Activated naive CD8-positive, alpha-beta T cell treated with anti-CD3 and anti-CD28 coated beads, Interleukin-2, amount 50 U/mL, for 24 hours (primary cell): ENCODE measurements at places on chromosomes 3 and 15.

DNA sequence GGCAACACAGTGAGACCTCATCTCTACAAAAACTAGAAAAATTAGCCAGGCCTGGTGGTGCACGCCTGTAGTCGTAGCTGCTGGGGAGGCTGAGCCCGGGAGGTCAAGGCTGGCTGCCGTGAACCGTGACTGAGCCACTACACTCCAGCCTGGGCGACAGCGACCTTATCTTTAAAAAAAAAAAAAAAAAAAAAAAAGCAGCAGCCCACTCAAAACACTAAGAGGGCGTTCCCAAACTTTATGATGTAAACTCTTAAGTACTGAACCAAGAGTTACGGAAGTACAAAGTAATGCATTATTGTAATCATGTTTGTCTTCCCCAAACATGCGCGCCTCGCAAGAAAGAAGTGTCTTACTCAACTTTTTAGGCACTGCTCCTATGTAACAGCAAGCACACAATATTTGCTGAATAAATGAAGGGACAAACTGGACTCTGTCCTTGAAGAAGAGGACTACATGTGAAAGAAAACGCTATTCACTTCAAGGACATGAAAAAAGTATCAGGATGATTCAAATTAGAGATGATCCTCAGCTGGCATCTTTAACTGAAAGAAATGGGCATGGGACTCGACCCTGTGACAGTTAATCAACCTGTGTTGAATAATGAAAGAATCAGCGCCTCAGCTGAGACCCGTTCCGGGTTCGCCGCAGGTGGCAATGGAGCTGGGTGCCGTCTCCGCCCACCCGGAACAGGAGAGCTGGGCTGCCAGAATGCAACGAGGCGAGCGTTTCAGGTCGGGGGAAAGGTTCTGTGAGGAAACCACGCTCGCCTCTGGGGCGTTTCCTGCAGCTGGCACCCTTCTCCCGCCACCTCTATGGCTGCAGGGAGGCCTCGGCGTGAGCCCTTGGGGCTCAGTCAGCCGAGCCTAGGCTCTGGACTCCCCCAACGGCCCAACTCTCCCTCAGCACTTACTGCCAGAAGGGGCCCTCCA is 718 bp downstream of the SPG11 start:
- peak; percentile 84 for DNase-seq

DNA sequence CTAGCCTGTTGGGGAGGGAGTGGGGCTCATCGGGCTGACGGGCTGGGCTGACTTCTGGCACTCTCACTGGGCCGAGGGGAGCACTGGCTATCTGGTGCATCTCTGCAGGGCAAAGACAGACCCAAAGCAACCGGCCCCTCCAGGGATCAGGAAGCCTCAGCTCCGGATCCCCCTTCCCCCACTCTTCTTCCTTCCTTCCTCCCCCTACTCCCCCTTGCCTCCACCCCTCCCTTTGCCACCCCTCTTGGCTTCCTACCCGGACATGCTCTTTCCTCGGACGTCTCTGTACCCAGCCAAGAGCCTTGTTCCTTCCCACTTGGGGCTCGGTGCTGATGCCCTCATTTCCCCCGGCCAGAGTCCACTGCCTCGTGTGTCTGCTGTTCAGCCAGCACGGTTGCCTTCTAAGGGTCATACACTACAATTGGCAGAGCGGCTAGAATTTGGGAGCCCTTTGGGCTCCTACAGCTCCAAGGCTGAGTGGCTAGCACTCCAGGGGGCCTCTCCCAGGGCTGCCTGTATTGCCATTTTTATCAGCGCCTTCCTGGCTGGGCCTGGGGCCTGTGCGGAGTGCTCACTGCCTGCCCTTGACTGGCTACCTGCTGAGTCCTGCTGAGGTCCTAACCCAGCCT is 10.9 kb downstream of the SEMA3F start:
- DNase-seq = no peak

- DNase-seq = no peak
Observed at GRCh38 chr3:102105193-102105592, 255.9 kb downstream of the NFKBIZ start.

GRCh38 chr3:27614592-27614991 is 107.5 kb downstream of the EOMES start:
- DNase-seq = no peak
